ENCODE measurements at places on chromosomes 2 and 18.

DNA sequence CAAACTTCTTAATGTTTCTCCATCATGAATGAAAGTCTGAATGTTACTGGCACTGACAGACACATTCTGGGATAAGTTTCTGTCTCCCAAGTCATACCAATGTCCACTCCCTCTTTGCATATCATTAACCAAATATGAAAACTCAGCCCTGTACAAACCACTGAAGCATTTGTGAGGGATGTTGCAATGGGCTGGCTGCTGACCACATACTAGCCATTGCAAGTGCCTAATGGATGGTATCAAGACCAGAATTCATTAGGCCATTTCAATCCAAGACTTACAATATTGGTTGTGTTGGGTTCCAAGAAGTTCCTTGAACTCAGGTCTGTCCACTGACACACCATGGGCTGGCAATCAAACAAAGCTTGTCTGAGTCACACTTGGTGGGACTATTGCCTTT, 73.8 kb downstream of the CBLN2 start:
- no peak for ATAC-seq

- no peak for ATAC-seq
Measured at GRCh38 chr2:10357193-10358169, 54.8 kb downstream of the HPCAL1 start.

DNA sequence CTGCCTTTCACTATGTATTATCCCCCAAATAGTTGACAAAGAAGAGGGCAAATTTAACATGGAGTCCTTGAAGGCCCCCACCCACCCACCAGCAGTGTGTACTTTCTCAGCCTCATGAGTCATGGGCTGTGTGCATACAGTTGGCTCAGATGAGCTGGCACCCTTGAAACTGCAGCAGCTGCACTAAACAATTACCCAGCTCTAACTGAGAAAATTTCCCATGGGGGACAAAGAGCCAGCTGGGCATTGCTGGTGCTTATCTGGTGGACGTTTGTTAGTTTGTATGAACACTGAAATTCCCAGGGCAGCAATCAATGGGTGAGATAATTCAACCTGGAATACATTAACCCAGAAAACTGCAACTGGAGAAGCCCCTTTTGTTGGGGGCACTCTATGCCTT, 131.7 kb downstream of the GCA start:
- ATAC-seq, result no peak

DNA sequence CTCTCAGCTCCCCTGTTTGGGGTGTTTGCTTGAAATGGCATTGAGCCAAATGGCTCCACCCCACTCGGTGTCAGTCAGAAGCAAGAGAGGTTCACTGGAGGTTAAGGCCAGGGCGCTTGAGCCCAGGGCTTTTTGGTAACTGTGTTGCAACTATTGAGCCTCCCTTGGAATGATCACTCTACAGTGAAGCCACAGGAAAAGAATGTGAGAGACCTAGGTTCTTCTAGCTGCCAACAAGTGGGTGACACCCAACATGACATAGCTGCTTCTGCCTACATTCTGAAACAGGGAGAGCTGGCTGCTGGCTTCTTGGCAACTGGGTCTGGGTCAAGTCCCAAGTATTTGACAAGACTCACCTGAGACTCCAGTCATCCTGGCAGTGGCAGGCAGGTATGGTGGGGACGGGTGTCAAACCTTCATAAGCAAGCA, 7.1 kb upstream of the GRHL1 start:
- ATAC-seq, result no peak

DNA sequence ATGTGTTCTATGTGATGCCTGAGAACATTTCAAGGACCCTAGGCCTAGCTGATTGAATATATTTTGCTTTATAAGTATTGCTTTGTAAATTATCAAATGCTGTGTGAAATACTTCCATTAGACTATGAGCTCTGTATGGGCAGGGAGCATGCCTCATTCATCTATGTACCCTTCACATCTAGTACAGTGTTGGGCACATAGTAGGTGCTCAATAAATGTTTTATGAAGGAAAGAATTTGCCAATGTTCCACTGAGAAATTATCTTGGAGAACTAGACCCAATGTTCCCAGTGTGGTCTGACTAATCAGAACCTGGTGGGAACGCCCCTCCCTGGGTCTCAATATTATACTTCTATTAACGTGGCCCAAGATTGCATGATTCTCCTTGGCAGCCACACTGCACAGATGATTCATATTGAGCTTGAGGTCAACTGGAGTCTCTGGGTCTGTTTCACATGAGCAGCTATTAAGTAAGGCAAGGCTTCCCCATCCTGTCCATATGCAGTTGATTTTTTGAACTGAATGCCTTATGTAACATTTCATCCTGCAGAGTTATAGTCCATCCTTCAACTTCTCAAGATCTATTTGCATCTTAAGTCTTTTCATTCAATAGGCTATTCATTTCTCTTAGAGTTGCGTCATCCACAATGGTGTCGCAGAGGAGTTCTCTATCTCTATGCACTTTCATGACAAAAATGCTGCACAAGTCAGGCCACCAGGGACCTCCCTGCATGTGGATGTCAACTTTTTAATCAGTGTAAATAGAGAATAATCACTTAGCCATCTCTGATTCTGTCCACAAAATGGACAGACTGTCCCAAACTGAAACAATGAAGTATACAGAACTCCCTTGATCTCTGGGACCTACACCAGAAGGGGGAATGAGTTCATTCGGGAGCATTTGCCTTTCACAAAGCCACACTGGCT, 257.6 kb downstream of the CYP26B1 start:
- ATAC-seq, result no peak

DNA sequence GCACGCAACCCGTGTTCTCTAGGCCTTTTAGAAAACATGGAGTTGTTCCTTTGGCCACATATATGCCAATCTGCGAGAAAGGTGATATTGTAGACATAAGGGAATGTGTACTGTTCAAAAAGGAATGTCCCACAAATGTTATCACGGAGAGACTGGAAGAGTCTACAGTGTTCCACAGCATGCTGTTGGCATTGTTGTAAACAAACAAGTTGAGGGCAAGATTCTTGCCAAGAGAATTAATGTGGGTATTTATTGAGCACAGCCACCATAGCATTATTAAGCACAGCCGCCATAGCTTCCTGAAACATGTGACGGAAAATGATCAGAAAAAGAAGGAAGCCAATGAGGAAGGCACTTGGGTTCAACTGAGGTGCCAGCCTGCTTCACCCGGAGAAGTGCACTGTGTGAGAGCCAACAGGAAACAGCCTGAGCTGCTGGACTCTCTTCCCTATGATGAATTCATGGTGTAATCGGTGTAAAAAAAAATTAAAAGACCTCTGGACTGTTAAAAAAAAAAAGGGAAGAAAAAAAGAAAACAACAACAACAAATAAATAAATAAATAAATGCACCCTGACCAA, 29.0 kb upstream of the REL start:
- no peak for ATAC-seq

- ATAC-seq, result peak; percentile 74
Measured at GRCh38 chr2:46364797-46365457, 67.7 kb downstream of the EPAS1 start.

DNA sequence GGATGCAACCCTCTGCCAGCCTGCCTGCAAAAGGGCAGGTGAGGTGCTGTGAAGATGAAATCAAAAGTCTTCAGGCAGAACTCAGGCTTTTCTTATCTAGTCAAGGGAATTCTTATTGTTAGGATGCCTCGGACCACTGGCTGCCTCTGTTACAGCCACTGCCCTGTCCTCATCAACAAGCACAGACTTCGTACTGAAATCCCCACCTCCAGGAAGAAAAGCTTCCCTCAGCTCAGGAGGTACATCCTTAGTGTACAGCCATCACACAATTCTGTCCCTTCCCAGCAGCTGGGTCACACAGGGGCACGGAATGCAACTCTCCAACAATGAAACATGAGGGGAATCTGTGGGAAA, 10.1 kb upstream of the RNU4ATAC start:
- ATAC-seq, result no peak

GRCh38 chr18:23689031-23689615, at the start of gene LAMA3:
TSS of gene LAMA3 (plus strand) at chr18:23689453. CDS start at chr18:23689684, 231 bp downstream.
- ATAC-seq, result peak; percentile 87

- ATAC-seq, result no peak
Measured at GRCh38 chr2:60628026-60628425, 74.6 kb upstream of the BCL11A start.

DNA sequence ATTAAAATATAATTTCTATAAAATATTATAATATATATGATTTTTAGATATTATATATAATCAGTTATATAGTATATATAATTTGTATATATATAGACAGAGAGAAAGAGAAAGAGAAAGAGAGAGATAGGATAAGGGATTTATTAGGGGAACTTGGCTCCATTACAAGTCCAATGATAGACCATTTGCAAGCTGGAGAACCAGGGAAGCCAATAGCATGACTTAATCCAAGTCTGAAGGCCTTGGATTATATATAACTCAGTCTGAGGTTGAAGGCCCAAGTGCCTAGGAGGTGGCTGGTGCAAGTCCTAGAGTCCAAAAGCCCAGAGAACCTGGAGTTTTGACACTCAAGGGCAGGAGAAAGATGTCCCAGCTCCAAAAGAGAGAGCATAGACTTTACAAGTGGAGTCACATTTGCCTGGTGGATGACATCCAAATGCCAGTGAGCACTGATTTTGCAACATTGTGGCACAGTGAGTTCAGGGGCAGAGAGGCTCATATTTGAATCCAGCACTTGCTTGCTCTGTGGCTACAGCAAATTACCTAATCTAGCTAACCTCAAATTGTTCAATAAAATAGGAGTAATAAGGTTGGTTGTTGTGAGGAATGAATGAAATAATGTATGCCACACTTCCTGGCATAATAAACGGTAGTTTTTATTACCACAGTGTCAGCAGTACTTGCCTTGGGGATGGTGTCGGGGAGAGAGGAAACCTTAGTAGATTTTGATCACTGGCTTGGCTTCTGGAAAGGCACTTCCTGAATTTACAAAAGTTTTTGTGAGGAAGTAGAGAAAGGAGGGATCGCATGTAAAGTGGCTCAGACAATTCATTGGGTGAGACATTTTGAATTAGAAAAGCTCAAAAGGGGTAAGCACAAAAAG, 69.6 kb upstream of the CD28 start:
- ATAC-seq, result no peak

- no peak for ATAC-seq
Measured at GRCh38 chr2:173942861-173943523, 22.2 kb downstream of the SP3 start.

GRCh38 chr2:241992753-241993152, 123.2 kb downstream of the RTP5 start:
- ATAC-seq, result no peak

GRCh38 chr2:70029814-70030409, 57.4 kb upstream of the PCBP1 start:
- peak; percentile 55 for ATAC-seq

- no peak for ATAC-seq
Measured at GRCh38 chr2:104046466-104046865, 807.4 kb upstream of the POU3F3 start.

- ATAC-seq, result peak; percentile 97
Measured at GRCh38 chr2:186641807-186642321, 52.0 kb upstream of the FAM171B start.

DNA sequence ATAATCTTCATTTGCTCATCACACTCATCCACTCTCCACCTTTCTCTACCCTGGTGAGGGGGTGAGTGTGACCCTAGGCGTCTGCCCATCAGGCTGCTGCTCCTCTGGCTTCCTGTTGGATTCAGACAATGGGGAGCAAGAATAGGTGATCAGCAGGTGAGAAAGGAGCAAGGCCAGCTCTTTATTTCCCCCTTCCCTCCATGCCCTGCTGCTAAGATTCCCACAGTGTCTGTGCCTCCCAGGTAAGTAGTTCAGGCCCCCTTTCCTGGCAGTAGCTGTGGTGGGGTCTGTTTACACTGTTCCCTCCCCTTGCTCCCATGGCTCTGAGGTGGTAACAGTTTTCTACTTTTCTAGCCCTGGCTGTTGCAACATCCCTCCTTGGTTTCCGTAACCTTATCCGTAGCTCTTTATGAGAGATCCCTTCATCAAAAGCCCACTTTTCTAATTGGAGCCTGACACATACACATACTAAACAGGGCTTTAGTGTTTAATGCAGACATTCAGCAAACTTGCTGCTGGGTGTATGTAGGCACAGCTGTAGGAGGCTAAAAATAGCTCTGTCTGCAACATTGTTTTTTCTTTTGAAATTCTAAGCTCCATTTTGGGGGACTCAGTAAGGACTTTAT, 27.5 kb downstream of the MAP2 start:
- no peak for ATAC-seq

GRCh38 chr2:174846218-174846617, 81.9 kb upstream of the CHRNA1 start:
- peak; percentile 59 for ATAC-seq

DNA sequence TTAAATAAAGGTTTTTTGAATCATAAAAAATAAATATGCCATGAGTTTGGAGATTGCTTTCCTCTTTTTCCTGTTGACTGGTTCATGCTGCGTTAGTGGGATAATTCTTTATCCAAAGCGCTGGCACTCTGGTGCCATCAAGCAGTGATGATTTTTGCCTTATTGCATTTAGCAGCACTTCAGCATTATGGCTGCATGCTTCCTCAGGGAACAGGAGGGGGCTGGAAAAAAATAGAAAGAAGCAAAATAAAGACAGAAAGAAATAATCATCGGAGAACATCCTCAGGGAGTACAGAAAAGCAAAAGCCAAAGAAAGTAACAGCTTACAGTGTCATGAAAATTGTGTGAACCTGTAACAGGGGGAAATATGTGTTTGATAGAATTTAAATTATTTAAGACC, 1408.2 kb upstream of the PIK3C3 start:
- no peak for ATAC-seq

DNA sequence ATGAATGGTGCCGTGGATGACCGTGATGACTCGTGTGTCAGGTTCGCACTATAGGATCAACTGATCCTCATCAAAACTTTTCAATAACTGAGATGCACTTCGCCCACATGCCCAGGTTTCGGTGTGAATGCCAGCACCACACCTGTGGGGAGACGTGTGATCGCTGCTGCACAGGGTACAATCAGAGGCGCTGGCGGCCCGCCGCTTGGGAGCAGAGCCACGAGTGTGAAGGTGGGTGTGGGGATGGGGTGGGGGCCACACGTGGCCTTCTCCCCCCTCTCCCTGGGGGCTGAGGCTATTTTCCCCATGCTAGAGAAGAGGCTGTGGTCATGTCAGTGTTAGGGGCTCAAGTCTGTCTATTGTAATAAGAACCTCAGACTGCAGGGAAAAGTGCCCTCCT, 69.0 kb downstream of the LAMA3 start:
- ATAC-seq, result no peak

- peak; percentile 47 for ATAC-seq
Measured at GRCh38 chr2:138395565-138396306, 105.8 kb upstream of the SPOPL start.

GRCh38 chr2:200013906-200014305, 58.5 kb downstream of the MAIP1 start:
- ATAC-seq, result no peak

GRCh38 chr2:10004401-10004800, 38.9 kb upstream of the KLF11 start:
- no peak for ATAC-seq

GRCh38 chr18:53911200-53911599, 313.3 kb downstream of the MBD2 start:
- no peak for ATAC-seq

DNA sequence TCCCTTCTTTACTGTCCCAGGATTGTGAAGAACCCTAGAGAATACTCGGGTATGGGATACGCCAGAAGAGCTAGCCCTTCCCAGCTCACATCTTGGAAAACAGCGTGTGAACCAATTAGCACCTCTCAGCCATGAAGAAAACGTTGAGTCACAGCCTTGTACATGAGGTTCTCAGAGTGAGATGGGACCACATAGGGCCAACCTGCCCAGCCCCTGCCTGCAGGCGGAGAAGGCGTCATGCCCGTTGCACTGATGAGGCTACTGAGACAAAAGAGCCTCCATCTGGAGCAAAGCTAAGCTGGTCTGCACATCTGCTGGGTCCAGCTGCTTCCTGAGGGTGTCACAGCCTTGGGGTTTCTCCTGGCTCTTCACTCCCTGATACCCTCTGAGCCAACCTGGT, 92.2 kb downstream of the LBH start:
- ATAC-seq, result no peak

Measured in SK-N-SH treated with all-trans-retinoic acid at 6 μM for 48 hours (cell line).